ENCODE measurements at places on chromosomes 16 and 17. TPM values are rescaled to one million over a fixed set of nuclear protein-coding genes. Genes with fewer than 3 reads are reported as not detected.

DNA sequence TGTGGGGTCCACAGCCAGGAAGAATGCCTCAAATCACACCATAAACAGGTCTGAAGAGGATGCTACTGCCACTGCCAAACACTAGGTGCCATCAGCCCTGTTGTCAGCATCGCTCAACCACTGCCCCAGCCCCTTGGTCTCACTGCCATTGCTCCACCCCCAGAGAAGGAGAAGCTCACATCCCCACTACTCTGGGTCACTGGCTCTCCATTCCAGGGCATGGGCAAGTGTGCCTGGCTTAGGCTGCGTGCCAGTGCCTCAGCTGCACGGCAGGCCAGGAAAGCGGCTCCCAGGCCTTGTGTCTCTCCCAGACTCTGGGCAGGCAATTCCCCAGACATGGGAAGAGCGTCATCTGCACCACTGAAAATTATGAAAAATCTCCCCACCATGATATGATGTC, 1.2 kb upstream of the IGSF6 start:
- DNase-seq = no peak

- no peak for DNase-seq
These were observed 266.4 kb downstream of the MRTFB start for GRCh38 chr16:14337303-14338191.

DNA sequence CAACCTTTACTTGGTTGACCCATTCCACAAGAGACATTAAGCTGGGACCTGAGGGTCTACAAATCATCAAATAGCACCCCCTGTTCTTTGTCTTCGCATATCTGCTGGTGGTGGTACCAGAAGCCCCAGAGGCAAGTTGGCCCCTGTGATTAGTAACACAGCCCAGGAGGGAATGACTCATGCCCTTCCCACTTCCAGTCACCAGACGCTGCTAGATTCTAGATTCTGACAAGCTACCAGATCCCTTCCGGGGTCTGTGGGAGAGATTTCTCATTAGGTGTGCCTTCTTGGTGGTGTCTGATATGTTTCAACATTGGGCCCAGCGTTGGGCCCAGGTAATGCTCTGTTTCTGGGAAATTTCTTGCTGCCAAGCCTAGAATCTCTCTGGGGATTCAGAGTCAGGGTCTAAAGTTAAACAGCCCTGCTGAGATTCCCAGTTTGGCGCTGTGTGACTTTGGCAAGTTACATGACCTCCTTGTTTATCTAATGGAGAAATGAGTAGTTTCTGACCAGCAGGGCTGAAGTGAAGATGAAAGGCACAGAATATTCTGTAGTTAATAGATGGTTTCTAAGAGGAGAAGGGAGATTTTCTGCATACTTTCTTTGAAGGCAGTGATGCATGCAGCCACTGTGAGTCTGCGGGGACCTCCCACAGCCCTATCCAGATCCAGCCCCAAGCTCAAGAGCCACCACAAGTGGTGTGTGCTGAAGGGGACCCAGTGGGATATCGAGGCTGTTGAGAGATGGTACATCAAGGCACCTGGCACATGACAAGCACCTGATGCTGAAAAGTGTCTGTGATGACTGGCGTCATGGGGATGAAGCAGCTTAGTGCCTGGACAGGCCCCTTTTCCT, 3.9 kb downstream of the TRPV2 start:
- peak; percentile 96 for DNase-seq

Gene CCL5
- total RNA-seq = not detected

DNA sequence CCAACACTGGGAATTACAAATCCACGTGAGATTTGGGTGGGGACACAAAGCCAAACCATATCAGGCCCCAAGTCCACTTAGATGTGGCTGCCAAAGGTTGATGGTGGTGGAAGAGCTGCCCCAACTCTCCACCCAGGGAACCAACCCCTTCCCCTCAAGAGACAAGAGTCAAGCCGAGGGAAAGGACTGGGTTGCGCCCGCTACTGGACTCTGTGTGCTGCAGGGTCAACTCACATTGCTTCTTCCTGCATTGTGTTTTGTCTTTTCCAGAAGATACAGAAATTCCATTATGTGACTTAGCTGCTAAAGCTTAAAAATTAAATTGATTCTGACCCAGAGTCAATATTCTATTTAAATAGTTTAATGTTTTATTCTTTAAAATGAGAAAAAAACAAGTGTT, 58.5 kb downstream of the ADAMTS18 start:
- no peak for DNase-seq

DNA sequence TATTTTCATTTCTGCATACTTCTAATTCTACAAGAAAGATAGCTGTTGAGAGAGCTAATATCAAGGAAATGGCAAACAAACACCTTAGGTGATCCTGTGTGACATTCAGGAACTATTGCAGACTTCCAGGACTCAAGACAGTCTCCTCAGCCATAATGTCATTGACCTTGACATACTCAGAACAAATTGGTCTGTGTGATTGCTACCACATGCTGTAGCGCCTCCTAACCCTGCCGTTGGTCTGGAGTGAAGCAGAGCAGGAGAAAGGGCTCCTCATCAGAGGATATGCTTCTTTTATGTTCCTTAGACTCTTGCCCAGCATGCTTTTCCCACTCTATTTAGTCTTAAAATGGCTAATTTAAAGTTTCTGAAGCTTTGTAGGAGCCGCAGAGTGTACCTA, 194.2 kb upstream of the TBX2 start:
- no peak for DNase-seq

Gene CACNG4
- total RNA-seq = 17.2 TPM

Gene UQCRC2
- total RNA-seq = 109 TPM

Gene WNK4
- 0.34 TPM for total RNA-seq

Gene TBC1D3
- not detected for total RNA-seq

GRCh38 chr17:36071751-36072150, 7.7 kb downstream of the CCL18 start:
- DNase-seq = no peak

DNA sequence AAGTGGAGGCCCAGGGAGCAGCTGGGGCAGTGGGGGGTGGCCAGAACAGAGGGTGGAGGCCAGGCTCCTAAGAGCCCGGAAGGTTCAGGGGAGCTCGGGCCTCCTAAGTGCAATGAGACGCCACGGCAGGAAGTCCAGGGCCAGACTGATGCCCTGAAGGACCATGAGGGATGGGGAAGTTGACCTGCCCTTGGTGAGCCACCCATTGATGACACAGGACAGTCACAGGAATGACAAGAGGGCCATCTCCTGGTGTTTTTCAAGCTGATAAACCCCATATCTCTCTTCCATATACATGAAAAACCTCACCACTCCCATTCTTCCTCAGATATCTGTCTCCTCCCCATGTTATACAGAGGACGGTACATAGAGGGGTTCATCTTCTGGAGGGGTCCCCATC, 5.8 kb upstream of the MRPL58 start:
- DNase-seq = no peak

Gene CDRT15L2
- total RNA-seq = not detected

Gene NGFR
- total RNA-seq = 2.3 TPM

DNA sequence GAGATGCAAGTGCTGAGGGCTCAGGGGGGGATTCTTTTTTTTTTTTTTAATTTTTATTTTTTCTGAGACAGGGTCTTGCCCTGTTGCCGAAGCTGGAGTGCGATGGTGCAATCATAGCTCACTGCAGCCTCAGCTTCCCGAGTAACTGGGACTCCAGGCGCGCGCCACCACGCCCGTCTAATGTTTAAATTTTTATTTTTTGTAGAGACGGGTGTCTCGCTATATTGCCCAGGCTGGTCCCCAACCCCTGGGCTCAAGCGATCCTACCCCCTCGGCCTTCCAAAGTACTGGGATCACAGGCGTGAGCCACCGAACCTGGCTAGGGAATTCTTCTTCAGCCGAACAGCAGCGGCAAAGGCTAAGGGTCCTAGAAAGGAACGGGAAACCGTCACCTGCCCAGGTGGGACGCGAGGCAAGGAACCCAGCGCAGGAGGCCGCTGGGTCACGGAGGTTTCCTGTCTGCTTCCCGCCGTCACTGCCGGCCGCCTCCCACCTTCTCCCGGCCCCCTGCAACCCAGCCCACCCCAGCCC, 13.3 kb upstream of the OR1F1 start:
- DNase-seq = no peak

- DNase-seq = peak; percentile 41
These were observed 8.0 kb downstream of the FBXO31 start for GRCh38 chr16:87375426-87376135.

DNA sequence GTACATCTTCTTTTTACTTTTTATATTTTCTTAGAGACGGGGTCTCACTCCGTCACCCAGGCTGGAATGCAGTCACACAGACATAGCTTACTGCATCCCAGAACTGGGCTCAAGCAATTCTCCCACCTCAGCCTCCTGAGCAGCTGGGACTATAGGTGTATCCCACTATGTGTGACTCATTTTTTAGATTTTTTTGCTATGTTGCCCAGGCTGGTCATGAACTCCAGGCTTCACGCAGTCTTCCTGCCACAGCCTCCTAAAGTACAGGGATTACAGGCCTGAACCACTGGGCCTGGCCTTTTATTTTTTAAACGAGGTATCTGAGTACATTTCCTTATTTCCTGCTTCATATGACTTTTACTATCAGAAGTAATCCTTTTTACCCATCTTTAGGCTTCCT, 48.0 kb downstream of the GLG1 start:
- peak; percentile 16 for DNase-seq

DNA sequence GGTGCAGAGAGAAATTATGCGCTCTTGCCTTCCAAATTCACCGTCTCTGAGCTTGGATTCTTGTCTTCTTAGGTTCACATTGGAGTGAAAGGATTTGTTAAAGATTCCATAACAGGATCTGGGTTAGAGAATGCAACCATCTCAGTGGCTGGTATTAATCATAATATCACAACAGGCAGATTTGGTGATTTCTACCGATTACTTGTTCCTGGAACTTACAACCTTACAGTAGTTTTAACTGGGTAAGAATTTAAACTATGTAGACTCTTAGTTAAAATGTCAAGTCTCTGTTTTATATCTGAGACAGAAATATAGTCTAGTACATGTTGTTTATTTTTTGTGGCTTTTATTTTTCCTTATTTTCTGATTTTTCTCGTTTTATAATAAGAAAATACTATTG, 42.9 kb downstream of the CPD start:
- DNase-seq = no peak

- DNase-seq = no peak
These were observed 61.2 kb upstream of the CRYM start for GRCh38 chr16:21339269-21339641.

DNA sequence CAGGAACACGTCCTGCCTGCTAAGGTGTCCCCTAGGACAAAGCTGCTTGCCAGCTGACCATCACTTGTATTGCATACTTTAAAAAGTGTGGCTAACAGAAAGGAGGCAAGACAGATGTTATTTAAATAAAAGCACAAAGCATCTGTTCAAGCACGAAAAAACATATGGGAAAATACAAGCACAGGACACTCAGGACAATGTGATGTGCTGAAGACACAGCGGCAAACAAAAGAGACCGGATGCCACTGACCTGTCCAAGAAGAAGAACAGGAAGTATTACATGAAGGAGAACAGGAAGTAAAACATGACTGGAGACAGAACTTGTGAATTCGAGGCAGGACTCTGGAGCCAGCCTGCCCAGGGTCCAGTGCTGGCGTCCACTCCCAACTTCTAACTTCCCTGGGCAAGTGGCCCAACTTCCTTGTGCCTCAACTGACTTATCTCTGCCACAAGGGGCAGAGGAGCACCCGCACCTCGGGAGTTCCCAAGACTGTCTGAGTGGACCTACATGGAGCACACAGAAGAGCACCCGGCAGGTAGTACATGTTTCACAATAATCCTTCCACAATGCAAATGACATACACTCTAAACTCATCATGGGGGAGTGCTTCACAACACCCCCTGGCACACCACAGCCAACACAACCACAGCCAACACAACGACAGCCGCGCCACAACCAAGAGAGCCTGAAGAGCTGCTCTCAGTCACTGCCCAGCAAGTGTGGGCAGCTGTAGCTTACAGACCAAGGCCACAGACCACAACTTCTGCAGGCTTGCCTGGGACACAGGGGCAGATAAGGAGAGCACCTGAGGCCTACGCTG, 36.6 kb downstream of the ANKRD11 start:
- no peak for DNase-seq

DNA sequence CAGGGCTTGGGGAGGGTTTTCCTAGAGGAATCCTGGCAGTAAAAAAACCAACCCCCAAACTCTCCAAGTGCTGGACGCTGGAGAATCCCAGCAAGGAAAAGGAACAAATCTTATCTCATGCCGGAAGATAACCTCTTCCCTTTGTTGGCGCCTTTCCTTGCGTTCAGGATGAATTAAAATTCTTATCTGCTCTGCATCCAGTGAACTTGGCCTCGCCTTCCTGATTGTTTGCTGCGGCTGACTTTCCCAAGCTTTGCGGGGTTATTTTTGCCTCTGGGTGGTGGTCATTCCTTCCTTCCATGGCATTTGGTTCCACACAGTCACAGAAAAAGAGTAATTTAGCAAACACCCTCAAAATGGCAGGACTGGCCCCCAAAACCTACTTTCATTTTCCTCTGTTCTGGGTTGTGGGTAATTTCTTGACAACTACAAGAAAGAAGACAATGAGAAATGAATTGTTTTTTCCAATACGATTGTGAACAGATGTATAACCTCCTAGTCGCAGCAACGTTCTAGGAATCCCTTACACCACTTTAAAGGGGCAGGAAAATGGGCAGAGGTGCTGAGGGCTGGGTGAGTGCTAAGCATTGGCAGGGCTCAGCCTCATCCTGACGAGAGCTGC, 77.8 kb downstream of the MRC2 start:
- DNase-seq = no peak
